ENCODE measurements at places on chromosomes 7 and 10.

DNA sequence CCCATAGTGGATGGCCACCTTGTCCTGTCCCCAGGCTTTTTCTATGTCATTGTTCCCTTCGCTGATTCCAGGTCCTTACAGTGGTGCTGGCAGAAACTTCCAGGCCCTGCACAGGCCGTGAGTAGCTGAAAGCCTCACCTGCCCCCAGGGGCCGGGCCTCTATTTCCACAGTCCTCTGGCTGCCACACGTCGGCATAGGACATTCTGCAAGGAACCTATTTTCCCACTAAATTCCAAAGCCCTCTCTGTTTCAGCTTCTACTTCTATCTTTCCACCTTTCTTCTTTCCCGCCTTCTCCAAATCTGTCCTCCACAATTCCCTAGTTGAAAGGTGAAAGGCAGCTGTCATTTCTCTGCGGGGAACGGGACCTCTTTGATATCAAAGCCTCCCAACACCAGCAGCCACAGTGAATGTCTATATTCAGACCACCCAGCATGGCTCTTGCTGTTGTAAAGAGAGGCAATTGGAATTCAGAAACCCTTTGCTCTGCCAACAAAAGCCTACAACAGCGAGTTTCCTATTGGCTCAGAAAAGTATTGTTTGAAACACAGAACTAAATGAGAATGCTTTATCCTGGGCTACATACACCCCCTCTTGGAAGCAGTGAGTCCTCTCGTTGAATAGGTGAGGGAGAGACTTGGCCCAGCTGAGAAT, 607.7 kb downstream of the GALNT17 start:
- no peak for DNase-seq

DNA sequence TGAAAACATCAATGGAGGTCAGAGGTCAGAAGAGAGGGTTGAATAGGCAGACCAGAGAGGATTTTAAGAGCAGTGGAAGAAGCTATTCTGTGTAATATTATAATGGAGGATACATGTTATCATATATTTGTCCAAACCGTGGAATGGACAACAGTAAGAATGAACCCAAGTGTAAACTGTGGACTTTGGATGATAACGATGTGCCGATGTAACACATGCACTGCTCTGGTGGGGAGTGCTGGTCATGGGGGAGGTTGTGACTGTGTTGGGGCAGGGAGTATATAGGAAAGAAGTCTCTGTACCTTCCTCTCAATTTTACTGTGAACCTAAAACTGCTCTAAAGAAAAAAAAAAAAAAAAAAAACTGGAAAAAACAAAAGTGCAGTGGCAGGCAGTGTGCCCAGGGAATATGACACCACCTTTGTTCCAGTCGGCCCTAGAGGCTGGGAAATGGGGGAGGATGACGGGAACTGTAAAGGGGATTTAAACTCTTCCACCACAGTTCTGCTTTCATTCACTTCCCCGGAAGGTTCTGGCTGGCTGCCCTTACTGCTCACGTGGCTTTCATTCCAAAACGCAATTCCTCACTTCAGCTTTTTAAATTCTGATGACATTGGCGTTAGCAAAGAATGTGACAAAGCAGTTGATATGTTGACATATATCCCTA, 113.7 kb upstream of the ANKRD1 start:
- DNase-seq = no peak

DNA sequence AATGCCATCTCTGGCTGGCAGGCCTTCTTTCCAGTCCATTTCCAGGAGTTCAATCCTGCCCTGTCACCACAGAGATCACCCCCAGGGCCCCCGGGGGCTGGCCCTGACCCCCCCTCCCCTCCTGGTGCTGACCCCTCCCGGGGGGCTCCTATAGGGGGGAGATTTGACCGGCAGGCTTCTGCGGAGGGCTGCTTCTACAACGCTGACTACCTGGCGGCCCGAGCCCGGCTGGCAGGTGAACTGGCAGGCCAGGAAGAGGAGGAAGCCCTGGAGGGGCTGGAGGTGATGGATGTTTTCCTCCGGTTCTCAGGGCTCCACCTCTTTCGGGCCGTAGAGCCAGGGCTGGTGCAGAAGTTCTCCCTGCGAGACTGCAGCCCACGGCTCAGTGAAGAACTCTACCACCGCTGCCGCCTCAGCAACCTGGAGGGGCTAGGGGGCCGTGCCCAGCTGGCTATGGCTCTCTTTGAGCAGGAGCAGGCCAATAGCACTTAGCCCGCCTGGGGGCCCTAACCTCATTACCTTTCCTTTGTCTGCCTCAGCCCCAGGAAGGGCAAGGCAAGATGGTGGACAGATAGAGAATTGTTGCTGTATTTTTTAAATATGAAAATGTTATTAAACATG, 6.0 kb downstream of the CHPF2 start:
- no peak for DNase-seq

DNA sequence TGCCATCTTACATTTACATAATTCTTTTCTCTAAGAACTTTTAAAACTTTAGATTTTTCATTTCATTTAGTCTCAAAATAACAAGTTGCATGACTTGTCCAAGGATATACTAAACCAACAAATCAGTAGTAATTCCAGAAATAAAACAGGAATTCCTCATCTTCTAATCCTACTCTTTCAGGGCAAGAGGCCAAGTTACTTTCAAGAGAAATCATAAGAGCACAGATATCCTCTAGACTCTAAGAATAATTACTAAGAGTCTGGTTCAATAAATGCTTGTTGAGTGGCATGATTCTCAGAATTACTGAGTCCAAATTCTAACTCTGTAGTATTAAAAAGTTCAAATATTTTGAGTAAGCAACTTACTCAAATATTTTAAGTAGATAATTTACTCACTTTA, 12.9 kb downstream of the PDZD8 start:
- DNase-seq = no peak

- DNase-seq = no peak
These were observed 326.3 kb upstream of the DGKB start for GRCh38 chr7:15228831-15229230.

DNA sequence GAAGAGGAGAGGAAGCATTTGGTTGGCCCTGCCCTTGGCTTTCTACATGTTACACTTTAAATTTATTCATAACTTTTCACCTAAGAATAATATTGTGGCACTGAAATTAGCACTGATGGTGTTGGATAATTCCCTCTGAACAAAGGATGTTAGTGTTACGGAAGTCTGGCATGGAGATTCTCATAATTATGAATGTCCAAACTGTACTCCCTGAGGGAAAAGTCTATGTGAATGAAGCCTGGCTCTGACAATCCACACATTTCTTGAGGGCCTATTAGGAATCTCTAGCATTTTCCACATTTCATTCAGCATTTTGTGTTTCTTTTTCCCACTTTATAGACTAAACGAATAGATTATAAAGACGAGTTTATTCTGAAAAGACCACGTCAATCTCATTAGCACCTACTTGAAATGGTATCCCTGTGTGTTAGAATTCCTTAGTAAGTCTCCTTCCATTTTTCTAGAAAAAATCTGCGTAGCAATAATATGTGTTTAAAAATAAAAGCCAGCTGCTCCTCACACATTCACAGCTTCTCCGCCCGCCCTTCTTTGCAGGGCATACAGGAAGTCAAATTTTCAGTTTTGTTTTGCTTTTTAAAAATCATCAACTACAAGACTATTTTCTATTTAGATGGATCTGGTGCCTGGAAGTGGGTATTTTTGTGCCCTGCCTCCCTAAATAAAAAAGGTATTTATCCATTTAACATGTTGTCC, 131.8 kb upstream of the PALS2 start:
- no peak for DNase-seq

DNA sequence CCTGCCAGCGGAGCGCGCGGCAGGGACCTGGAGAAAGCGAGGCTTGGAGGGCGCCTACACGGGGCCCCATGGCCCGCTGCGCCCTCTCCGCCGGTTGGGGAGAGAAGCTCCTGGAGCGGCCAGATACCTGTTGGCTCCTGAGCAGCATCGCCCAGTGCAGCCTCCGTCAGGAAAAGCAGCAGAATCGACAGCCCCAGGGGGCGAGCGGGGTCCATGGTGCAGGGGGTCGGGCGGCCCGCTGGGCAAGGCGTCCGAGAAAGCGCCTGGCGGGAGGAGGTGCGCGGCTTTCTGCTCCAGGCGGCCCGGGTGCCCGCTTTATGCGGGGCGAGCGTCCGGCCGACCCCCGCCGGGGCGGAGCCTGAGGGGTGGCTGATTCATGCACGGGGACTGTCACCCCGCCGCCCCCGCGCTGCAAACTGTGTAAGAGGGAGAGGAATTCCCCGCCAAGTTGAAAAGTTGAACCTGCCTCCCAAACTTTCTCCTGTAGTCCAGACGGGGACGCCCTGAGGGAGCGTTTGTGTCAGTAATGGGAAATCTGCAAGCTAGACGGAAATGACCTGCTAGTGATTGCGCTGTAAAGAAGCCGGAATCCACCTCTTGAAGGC, at the start of gene TFPI2:
Gene TFPI2 (minus strand): TSS at position 290 of the 605 bp plus-strand sequence. CDS start 75 bp downstream, at position 215.
- no peak for DNase-seq

GRCh38 chr10:62426600-62426999, 52.4 kb downstream of the ZNF365 start:
- no peak for DNase-seq

GRCh38 chr10:113563306-113564088, 10.6 kb downstream of the HABP2 start:
- peak; percentile 27 for DNase-seq

DNA sequence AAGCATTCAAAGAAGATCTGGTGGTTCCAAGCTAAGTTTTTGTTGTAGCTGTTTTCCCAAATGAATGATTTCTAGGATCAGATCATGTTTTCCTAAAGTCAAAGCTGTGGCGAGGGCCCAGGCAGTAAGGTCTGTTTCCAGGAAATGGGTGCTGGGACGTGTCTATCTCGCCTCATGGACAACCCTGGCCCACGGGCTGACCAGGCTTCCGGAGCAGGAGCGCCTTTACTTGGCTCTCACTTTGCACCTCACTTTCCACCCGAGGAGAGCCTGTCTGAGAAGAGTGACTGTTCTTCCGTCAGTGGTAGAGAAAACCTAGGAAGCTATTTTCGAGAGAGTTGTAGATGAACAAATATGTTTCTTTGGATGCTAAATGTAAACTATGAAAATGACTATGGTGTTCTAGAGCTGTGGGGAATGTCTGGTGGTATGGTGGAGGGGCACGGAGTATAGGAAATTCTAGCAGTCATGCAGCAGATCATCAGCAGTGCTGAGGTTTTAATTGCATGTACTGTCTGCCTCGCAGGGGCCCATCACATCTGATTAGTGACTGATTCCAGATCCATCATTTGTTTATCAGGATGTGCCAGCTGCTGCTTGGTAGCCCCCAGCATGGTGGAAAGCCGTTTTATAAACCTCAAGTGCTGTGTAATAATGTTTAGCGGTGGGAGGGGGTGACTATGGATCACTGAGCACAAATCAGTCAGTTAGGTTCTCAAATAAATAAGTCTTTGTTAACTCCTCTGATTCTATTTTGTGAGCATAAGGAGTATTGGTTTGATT, 66.6 kb downstream of the VWC2 start:
- DNase-seq = no peak

DNA sequence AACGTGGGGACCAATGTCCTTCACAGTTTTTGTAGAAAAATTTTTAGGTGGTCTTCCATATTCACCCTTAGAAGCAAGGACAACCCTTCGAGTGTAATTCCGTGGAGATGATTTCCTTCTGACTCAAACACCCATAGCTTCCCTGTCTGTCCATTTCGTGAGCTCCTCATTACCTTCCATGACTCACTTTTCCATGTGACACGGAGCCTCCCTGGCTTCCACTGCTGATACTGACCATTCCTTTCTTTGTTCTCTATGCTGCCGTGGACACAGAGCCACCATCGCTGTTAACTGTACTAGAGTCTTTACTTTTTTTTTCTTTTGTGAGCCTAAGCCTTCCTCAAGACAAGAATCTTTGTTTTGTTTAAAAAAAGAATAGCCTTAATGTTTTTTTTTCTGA, 12.5 kb upstream of the ARMS2 start:
- DNase-seq = no peak

DNA sequence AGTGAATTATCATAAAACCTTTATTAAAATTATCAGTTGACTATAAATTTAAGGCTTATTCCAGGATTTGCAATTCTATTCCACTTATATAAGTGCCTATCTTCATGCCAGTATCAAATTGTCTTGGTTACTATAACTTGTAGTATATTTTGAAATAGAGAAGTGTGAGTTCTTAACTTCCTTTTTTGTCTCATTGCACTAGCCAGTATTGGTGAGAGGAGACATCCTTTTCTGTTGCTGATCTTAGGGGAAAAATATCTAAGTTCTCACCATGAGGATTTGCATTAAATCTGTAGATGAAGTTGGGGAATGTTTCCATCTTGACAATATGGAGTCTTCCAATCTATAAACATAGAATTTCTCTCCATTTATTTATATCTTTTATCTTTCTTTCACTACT, 104.2 kb upstream of the MKI67 start:
- DNase-seq = no peak

- no peak for DNase-seq
These were observed 50.9 kb downstream of the DCLRE1A start for GRCh38 chr10:113802997-113803396.

DNA sequence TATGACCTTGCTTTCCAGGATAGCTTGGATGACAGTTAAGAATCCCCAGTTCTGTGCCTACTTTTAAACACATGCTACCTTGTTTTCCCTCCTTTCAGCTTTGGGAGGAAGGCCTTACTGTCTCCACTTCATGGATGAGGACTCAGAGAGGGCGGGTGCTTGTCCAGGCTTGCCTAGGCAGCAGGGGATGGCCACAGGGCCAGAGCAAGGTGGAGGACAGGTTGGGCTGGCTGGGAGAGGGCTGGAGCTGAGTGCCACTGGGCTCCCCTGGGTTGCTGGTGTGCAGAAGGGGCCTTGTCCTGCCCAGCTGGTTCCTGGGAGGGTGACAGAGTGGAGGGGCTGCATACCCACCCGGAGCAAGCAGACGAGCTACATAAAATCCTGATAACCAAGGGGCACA, 117.8 kb downstream of the GRK5 start:
- no peak for DNase-seq

- no peak for DNase-seq
These were observed 86.2 kb upstream of the PPIF start for GRCh38 chr10:79260811-79261740.

GRCh38 chr10:131882151-131882550, 18.7 kb upstream of the PPP2R2D start:
- no peak for DNase-seq

GRCh38 chr10:96400465-96400864, 41.7 kb upstream of the OPALIN start:
- no peak for DNase-seq

Measured in stimulated activated CD8-positive, alpha-beta memory T cell treated with anti-CD3 and anti-CD28 coated beads, Interleukin-4, amount 100 ng/mL, for 1 hour (primary cell).